ENCODE measurements at places on chromosomes 6 and 20.

- H3K27me3 ChIP-seq, result peaks cover 38% of the 10 kb centered on the region
- no peak for DNase-seq
- no peaks in the 10 kb centered on the region for H3K36me3 ChIP-seq
- peak overlapping the region; percentile 25 for H3K4me3 ChIP-seq
- no peaks in the 10 kb centered on the region for H3K4me1 ChIP-seq
Observed at GRCh38 chr20:58854638-58855471, 2.3 kb downstream of the GNAS start.

- no peak for DNase-seq
- H3K4me1 ChIP-seq, result peaks cover 13% of the 10 kb centered on the region
- H3K4me3 ChIP-seq, result peak overlapping the region; percentile 20
- H3K27me3 ChIP-seq, result no peaks in the 10 kb centered on the region
- no peaks in the 10 kb centered on the region for H3K36me3 ChIP-seq
Observed at GRCh38 chr6:63807056-63807455, 171.5 kb downstream of the PHF3 start.

GRCh38 chr6:49070411-49070810 lies 392.6 kb downstream of the MMUT start:
- no peaks in the 10 kb centered on the region for H3K36me3 ChIP-seq
- H3K27me3 ChIP-seq, result no peaks in the 10 kb centered on the region
- no peak overlapping the region for H3K4me3 ChIP-seq
- no peak overlapping the region for H3K27ac ChIP-seq
- no peaks in the 10 kb centered on the region for H3K4me1 ChIP-seq

GRCh38 chr20:36989797-36990196 lies 38.3 kb upstream of the SAMHD1 start:
- H3K36me3 ChIP-seq, result no peaks in the 10 kb centered on the region
- no peaks in the 10 kb centered on the region for H3K4me1 ChIP-seq
- H3K27ac ChIP-seq, result no peak overlapping the region
- no peak for DNase-seq
- H3K4me3 ChIP-seq, result no peak overlapping the region

DNA sequence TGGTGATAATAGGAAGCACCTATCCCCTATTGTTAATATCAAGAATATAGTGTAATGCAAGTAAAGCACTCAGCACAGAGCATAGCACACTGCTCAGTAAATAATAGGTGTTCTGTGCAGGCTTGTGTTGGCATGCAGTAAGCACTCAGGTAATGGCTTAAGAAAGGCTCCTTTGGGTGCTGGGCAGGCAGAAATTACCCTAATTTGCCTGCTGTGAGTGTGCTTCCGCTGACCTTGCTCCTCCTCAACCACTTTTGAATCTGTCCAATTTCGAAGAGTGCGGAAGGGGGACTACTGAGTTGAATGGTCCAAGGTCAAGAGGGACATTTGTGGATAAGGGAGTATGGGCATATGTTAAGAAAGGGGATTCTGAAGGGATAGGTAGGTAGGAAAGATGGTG lies 15.4 kb downstream of the SRSF3 start:
- peaks cover 64% of the 10 kb centered on the region for H3K36me3 ChIP-seq
- H3K27me3 ChIP-seq, result no peaks in the 10 kb centered on the region

- DNase-seq, result no peak
- H3K4me1 ChIP-seq, result no peaks in the 10 kb centered on the region
- no peak overlapping the region for H3K27ac ChIP-seq
- H3K4me3 ChIP-seq, result no peak overlapping the region
- no peaks in the 10 kb centered on the region for H3K27me3 ChIP-seq
- no peaks in the 10 kb centered on the region for H3K36me3 ChIP-seq
Observed at GRCh38 chr6:128432394-128432793, 88.0 kb downstream of the PTPRK start.

DNA sequence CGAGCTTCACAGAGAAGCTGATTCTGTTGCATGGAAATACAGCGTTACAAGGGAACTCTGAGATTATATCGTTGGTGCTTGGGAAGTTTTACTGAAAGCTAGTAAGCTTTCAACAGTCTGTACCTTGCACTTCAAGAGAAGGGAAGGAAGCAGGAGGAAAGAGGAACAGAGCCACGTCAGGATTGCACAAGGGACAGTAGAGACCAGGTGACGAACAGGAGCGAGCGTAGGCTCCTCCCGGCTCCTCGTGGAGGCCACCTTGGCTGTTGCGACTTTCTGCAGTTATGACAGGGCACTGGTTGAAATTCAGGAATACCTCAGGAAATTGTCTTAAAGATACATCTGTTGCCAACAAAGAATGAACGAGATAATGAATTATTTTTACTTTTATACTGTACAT lies 18.8 kb downstream of the RTF2 start:
- H3K4me3 ChIP-seq, result no peak overlapping the region
- H3K36me3 ChIP-seq, result no peaks in the 10 kb centered on the region

- no peak overlapping the region for H3K4me3 ChIP-seq
- H3K36me3 ChIP-seq, result no peaks in the 10 kb centered on the region
- H3K27me3 ChIP-seq, result no peaks in the 10 kb centered on the region
- no peak overlapping the region for H3K27ac ChIP-seq
- no peaks in the 10 kb centered on the region for H3K4me1 ChIP-seq
- DNase-seq, result no peak
Observed at GRCh38 chr6:169897601-169898358, 146.4 kb downstream of the ERMARD start.

GRCh38 chr6:162435071-162435470 lies 292.5 kb downstream of the PRKN start:
- DNase-seq, result no peak
- H3K27ac ChIP-seq, result no peak overlapping the region
- H3K4me3 ChIP-seq, result no peak overlapping the region
- H3K4me1 ChIP-seq, result no peaks in the 10 kb centered on the region
- no peaks in the 10 kb centered on the region for H3K36me3 ChIP-seq
- no peaks in the 10 kb centered on the region for H3K27me3 ChIP-seq

DNA sequence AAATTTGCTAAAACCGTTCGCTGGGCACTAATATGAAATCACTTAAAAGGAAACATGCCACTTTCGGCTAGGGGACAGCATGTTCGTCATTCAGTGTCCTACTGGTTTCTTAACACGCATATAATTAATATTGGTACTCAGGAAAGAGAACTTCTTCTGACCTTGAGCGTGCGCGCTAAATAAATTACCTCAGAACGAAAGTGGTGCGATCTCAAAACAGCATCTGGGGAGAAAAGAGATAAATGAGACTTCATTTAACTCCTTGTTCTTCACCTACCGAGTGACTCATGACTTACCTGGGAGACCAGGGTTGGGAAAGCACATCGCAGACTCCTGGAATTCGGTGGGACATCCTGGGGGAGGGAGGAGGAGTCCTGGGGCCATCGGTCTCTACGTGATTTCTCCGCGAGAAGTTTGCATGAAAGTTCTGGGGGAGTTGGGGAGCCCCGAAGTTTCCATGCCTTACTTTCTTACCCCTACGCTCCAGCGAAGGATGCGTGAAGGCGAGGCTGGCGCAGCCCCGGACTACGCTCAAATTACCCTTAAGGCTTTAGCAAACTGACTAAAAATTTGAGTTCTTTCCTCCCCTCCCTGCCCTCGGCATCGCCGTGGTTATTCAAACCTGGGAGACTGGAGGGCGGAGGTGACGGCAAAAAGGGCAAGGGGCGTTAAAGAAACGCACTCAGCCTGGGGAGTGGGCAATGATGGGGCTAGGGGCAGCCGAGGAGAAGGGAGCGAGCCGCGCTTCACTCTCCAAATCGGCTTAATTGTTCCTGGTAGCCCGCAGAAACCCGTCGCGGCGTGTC lies 1.1 kb upstream of the BEND6 start:
- H3K36me3 ChIP-seq, result no peaks in the 10 kb centered on the region
- DNase-seq, result no peak
- H3K27ac ChIP-seq, result no peak overlapping the region
- H3K4me1 ChIP-seq, result peaks cover 8% of the 10 kb centered on the region

GRCh38 chr20:51731731-51732095 lies 36.5 kb downstream of the ATP9A start:
- peaks cover 26% of the 10 kb centered on the region for H3K4me1 ChIP-seq
- H3K27ac ChIP-seq, result peak overlapping the region; percentile 56
- DNase-seq, result no peak
- no peaks in the 10 kb centered on the region for H3K36me3 ChIP-seq
- peak overlapping the region; percentile 22 for H3K4me3 ChIP-seq

- no peaks in the 10 kb centered on the region for H3K4me1 ChIP-seq
- no peak overlapping the region for H3K27ac ChIP-seq
- H3K4me3 ChIP-seq, result no peak overlapping the region
- no peak for DNase-seq
- no peaks in the 10 kb centered on the region for H3K36me3 ChIP-seq
- no peaks in the 10 kb centered on the region for H3K27me3 ChIP-seq
Observed at GRCh38 chr6:102581378-102582124, 1188.0 kb downstream of the GRIK2 start.

- H3K27me3 ChIP-seq, result no peaks in the 10 kb centered on the region
- no peak overlapping the region for H3K4me3 ChIP-seq
- H3K36me3 ChIP-seq, result no peaks in the 10 kb centered on the region
- no peak for DNase-seq
Observed at GRCh38 chr6:163098827-163099479, 315.6 kb upstream of the QKI start.

- peaks cover 43% of the 10 kb centered on the region for H3K4me1 ChIP-seq
- no peak overlapping the region for H3K4me3 ChIP-seq
- H3K27me3 ChIP-seq, result no peaks in the 10 kb centered on the region
Observed at GRCh38 chr6:166379800-166380199, 2.9 kb downstream of the MPC1 start.

- H3K4me3 ChIP-seq, result no peak overlapping the region
- DNase-seq, result no peak
- no peaks in the 10 kb centered on the region for H3K27me3 ChIP-seq
- H3K36me3 ChIP-seq, result no peaks in the 10 kb centered on the region
- no peaks in the 10 kb centered on the region for H3K4me1 ChIP-seq
Observed at GRCh38 chr6:126069449-126069848, 83.1 kb downstream of the TRMT11 start.

DNA sequence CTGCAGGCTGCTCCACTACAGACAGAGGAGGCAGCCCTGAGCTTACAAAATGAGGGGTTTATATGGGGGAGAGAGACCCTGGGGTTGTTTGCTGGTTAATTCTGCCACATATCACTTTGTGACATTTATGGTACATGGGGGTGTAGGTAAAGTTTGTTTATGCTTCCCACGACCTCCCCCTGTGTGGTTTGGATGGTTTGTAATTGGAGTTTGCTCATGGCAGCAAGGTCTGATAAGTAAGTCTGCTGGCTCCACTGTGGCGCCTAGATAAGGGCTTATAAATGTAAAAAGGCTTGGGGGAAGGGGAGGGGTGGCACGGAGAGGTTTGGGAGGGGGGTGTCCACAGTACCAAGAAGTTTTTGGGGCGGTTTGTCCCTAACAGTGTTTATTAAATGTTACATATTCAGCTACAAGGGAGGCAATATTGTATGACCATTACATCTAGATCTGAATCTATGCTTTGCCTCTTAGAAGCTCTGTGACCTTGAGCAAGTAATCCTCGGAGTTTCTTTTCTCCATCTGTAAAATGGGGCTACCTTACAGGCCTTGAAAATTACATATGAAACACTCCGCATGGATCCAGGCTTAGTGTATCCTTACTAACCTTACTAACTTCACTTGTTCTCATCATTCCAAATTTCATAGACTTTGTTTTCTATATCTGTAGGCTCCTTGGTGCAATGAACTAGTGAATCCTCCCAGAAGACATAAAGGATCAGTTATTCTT lies 204.8 kb upstream of the NOX3 start:
- DNase-seq, result no peak
- no peaks in the 10 kb centered on the region for H3K4me1 ChIP-seq
- H3K36me3 ChIP-seq, result no peaks in the 10 kb centered on the region
- no peak overlapping the region for H3K4me3 ChIP-seq
- H3K27me3 ChIP-seq, result no peaks in the 10 kb centered on the region

- H3K4me1 ChIP-seq, result no peaks in the 10 kb centered on the region
- H3K36me3 ChIP-seq, result no peaks in the 10 kb centered on the region
- H3K27ac ChIP-seq, result no peak overlapping the region
- no peak for DNase-seq
- H3K4me3 ChIP-seq, result no peak overlapping the region
- H3K27me3 ChIP-seq, result no peaks in the 10 kb centered on the region
Observed at GRCh38 chr20:48267860-48268633, 482.8 kb upstream of the SULF2 start.

DNA sequence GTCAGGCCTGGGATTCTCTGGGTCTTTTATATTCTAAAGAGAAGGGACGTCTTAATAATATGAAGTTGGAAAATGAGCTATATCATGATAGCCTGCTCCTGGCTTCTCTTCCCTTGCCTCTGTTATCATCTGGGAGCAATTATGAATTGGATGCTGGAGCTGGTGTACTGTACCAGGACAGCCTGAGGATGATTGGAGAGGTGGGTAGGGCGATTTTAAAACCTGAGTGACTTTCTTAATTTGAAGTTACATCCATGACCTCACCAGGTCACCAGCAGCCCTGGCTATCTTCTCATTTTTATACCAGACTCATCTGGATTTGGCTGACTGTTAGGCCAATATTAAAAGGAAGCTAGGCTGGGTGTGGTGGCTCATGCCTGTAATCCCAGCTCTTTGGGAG lies 317.6 kb downstream of the CLIC5 start:
- no peak overlapping the region for H3K4me3 ChIP-seq
- no peaks in the 10 kb centered on the region for H3K36me3 ChIP-seq
- H3K4me1 ChIP-seq, result no peaks in the 10 kb centered on the region
- no peaks in the 10 kb centered on the region for H3K27me3 ChIP-seq

DNA sequence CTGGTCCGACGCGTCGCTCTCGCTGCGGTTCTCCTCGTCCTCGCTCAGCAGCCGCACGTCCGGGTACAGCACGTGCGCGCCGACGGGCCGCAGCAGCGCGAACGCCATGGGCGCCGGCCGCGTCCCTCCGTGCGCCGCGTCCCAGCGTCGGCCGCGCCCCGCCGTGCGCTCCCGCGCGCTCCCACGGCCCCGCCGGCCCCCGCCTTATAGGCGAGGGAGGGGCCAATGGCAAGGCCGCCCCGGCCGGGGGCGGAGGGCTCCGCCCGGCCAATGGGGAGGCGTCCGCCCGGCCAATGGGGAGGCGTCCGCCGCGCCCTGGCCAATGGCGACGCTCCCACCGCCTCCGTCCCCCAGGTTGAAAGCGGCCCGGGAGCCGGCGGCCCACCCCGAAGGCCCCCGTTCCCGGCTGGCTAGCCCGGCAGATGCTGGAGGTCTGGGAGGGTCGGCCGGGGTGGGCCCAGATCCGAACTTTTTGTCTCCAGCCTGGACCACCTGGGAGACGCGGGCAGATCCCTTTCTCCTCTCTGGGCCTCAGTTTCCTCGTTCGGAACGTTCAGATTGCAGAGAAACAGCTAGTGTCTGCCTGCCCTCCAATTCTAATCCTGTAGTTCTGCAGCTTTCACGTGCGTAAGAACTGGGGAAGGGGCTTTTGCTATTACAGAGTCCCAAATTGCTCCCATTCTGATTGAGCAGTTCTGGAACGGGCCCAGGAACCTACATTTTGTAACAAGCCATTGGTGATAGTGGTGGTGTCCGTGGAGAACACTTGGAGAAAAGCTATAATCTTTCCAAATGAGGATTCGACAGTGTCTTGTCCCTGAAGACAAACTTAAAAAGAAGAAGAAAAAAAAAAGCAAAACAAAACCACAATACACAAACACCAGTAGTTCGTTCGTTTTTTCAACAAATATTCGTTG lies at the start of gene TCF15:
TSS of gene TCF15 (minus strand) at position 180 of the 917 bp plus-strand sequence. CDS start at position 108, 72 bp downstream.
- H3K4me3 ChIP-seq, result peak within 1 kb of the TSS; percentile 59
- peaks cover 5% of the 10 kb centered on the region for H3K4me1 ChIP-seq
- peaks cover 26% of the 10 kb centered on the region for H3K27me3 ChIP-seq
- DNase-seq, result peak; percentile 19
- no peaks in the 10 kb centered on the region for H3K36me3 ChIP-seq
- H3K27ac ChIP-seq, result peak within 1 kb of the TSS; percentile 80

- no peak overlapping the region for H3K4me3 ChIP-seq
- H3K27me3 ChIP-seq, result no peaks in the 10 kb centered on the region
- DNase-seq, result no peak
- peak overlapping the region; percentile 8 for H3K27ac ChIP-seq
- no peaks in the 10 kb centered on the region for H3K4me1 ChIP-seq
- no peaks in the 10 kb centered on the region for H3K36me3 ChIP-seq
Observed at GRCh38 chr6:169589699-169590257, 112.1 kb downstream of the WDR27 start.

Data from gastrocnemius medialis (tissue), 4 donors.